ENCODE measurements at places on chromosomes 5 and 9.

- no peak for DNase-seq
- H3K27ac ChIP-seq: no peak overlapping the region
- H3K4me3 ChIP-seq: no peak overlapping the region
- peaks cover 22% of the 10 kb centered on the region for H3K27me3 ChIP-seq
- H3K36me3 ChIP-seq: no peaks in the 10 kb centered on the region
These were observed 66.7 kb upstream of the PCA3 start for GRCh38 chr9:76697554-76697953.

DNA sequence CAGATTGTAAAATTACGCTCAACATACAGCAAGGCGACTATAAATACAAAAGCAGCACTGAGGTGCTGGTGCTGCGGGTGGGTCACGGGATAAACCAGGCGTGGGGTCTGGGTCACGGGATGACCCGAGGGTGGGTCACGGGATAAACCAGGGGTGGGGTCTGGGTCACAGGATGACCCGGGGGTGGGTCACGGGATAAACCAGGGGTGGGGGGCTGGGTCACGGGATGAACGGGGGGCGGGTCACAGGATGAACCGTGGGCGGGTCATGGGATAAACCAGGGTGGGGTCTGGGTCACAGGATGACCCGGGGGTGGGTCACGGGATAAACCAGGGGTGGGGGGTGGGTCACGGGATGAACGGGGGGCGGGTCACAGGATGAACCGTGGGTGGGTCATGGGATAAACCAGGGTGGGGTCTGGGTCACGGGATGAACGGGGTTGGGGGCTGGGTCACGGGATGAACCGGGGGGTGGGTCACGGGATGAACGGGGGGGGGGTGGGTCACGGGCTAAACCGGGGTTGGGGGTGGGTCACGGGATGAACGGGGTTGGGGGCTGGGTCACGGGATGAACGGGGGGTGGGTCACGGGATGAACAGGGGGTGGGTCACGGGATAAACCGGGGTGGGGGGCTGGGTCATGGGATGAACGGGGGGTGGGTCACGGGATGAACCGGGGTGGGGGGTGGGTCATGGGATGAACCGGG lies 30.2 kb upstream of the SLC9A3 start:
- H3K27me3 ChIP-seq: peaks cover 24% of the 10 kb centered on the region
- peak; percentile 20 for DNase-seq
- no peaks in the 10 kb centered on the region for H3K4me1 ChIP-seq

DNA sequence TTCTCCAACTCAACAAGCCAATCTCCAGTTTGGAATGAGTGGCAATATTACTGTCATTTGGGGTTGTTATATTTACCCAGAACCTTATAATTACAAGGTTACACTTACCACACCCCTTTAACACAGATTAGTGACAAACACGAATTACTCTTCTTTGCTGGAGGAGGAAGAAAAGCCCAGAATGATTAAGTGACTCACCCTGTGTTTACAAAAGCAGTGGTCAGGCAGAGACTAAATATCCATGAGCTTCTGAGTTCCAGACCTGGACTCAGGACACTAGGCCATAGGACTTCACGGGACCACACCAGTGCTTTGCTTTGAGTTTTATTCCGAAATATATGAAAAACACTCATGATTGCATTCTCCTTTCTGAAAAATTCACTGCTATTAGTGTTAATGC lies 370.8 kb downstream of the TLE1 start:
- no peaks in the 10 kb centered on the region for H3K27me3 ChIP-seq
- H3K36me3 ChIP-seq: no peaks in the 10 kb centered on the region
- H3K27ac ChIP-seq: no peak overlapping the region
- DNase-seq: no peak

DNA sequence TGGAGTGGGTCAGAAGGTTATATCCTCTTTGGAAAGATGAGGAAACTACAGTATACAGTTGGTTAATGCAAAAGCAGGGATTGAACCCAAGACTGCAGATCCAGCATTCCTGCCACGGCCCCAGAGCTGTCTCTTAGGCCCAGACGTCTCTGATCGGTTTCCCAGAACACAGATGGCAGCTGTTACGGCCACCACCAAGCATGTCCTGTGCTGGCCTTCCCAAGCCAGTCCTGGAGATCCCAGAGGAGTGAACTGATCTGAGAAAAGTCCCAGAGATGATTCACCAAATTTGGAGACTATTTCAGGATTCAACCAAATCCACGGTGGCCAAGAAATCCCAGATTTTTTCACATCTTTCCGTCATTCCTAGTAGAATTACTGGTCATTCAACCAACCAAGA lies 20.1 kb downstream of the TNIP1 start:
- DNase-seq: no peak
- H3K27ac ChIP-seq: no peak overlapping the region
- no peak overlapping the region for H3K4me3 ChIP-seq
- peaks cover 13% of the 10 kb centered on the region for H3K36me3 ChIP-seq

GRCh38 chr9:17852108-17852507 lies 273.2 kb downstream of the SH3GL2 start:
- no peak for DNase-seq
- H3K27me3 ChIP-seq: peaks cover 4% of the 10 kb centered on the region
- no peak overlapping the region for H3K27ac ChIP-seq
- peaks cover 26% of the 10 kb centered on the region for H3K4me1 ChIP-seq
- no peak overlapping the region for H3K4me3 ChIP-seq

DNA sequence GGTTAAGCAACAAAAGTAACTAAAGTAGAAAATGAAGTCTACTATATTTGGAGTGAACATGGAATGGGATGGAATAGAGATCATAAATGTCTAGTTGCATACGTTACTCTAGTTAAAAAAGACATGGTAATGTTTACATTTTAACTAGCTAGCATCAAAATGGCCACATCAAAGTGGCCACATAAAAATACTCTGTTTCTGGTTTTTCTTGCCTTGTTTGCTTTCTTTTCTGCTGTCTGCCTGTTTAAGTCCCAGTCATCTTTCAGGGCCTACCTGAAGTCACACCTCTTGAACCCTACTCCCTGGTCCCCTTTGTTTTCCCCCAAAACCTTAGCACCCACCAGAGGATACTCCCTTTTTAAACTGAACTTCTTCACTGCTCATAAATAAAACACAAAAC lies 6.4 kb upstream of the KIF2A start:
- no peak for DNase-seq
- H3K4me3 ChIP-seq: no peak overlapping the region
- no peaks in the 10 kb centered on the region for H3K27me3 ChIP-seq

DNA sequence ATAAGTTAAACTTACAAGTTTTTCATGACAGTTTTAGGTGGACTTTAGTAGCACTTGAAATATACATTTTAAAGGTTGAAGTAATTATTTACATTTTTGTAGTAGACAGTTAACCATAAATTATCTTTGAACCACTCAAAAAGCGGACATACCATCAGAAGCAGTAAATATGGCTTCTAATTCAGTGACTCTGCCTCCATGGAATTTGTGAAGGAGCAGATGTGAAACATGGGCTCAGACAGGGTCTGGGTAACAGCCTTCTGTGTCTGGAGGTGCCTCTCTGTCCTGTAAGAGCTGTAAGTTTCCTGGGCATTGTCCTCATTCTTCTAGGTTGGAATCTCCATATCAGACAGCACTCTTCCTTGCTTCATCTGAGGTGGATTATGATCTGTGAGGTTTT lies 12.4 kb downstream of the RLN2 start:
- no peaks in the 10 kb centered on the region for H3K4me1 ChIP-seq
- no peak overlapping the region for H3K27ac ChIP-seq
- no peaks in the 10 kb centered on the region for H3K36me3 ChIP-seq

- H3K4me3 ChIP-seq: no peak overlapping the region
- no peaks in the 10 kb centered on the region for H3K36me3 ChIP-seq
- no peak overlapping the region for H3K27ac ChIP-seq
These were observed 18.6 kb downstream of the SLC6A7 start for GRCh38 chr5:150208187-150209098.

GRCh38 chr9:123773783-123774182 lies 156.1 kb downstream of the DENND1A start:
- H3K27me3 ChIP-seq: peaks cover 3% of the 10 kb centered on the region
- no peak overlapping the region for H3K27ac ChIP-seq
- H3K36me3 ChIP-seq: no peaks in the 10 kb centered on the region
- H3K4me3 ChIP-seq: no peak overlapping the region
- no peak for DNase-seq
- H3K4me1 ChIP-seq: peaks cover 32% of the 10 kb centered on the region

GRCh38 chr5:171813270-171813669 lies 27.7 kb downstream of the SMIM23 start:
- no peak overlapping the region for H3K4me3 ChIP-seq
- H3K27me3 ChIP-seq: peaks cover 21% of the 10 kb centered on the region
- no peaks in the 10 kb centered on the region for H3K36me3 ChIP-seq
- no peak overlapping the region for H3K27ac ChIP-seq
- DNase-seq: no peak

GRCh38 chr5:82422751-82423181 lies 144.6 kb upstream of the RPS23 start:
- H3K27ac ChIP-seq: no peak overlapping the region
- no peak for DNase-seq
- no peak overlapping the region for H3K4me3 ChIP-seq
- H3K4me1 ChIP-seq: peaks cover 10% of the 10 kb centered on the region

GRCh38 chr5:141519605-141520565 lies 31.0 kb downstream of the PCDHGC5 start:
- H3K27me3 ChIP-seq: no peaks in the 10 kb centered on the region
- H3K4me1 ChIP-seq: peaks cover 38% of the 10 kb centered on the region
- no peak overlapping the region for H3K27ac ChIP-seq
- no peak for DNase-seq
- H3K36me3 ChIP-seq: peaks cover 48% of the 10 kb centered on the region
- no peak overlapping the region for H3K4me3 ChIP-seq

DNA sequence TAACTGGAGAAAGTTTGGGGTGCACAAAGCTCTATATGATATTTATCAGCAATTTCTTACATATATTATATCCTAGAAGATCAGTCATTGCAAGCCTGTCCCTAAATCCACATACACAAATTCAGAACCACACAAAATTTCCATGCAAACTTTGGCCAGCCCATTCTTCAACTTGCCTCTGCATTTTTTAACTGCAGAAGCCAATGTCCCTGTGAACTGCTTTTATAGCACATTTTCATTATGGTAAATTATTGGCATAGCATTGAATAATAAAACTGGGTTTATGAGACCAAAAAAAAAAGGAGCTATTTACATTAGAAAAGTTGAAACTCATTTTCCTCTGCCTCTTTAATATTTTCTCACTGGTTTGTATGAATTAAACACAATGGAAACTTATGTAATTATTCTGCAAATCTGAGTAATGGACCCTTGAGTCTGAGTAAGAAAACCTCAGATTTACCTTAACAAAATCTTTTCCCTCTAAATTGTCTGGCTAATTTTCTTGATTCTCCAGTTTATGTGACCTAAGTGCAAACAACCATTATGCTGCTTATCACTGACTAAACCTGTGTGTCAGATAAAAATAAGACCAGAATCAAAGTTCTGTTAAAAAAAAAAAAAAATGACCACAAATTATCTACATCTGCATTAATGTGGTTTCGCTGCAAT lies 398.9 kb downstream of the EFNA5 start:
- no peak overlapping the region for H3K27ac ChIP-seq
- peaks cover 5% of the 10 kb centered on the region for H3K27me3 ChIP-seq
- no peak for DNase-seq
- H3K36me3 ChIP-seq: no peaks in the 10 kb centered on the region
- H3K4me3 ChIP-seq: no peak overlapping the region

- H3K4me3 ChIP-seq: no peak overlapping the region
- no peak for DNase-seq
- no peaks in the 10 kb centered on the region for H3K4me1 ChIP-seq
- no peaks in the 10 kb centered on the region for H3K36me3 ChIP-seq
These were observed 359.3 kb downstream of the TMEM161B start for GRCh38 chr5:87909382-87909781.

DNA sequence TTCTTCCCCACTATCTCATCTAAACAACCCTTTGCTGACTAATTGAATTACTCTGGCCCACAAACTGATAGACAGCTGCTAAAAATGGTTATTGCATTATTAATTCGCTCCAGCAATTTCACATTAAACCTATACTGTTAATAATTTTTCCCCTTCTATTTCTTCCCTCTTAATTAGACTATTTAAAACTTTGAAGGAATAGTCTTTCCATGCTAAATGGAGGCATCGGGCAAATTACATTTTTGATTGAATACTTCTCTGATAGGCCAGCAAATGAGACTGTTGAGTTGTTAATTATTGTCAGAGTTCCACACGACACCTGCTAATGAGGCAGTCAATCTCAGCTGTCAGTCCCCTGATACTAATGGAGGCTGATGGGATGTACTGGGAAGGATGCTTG lies 242.5 kb downstream of the TRIM32 start:
- no peak overlapping the region for H3K4me3 ChIP-seq
- H3K4me1 ChIP-seq: no peaks in the 10 kb centered on the region
- no peak for DNase-seq
- no peak overlapping the region for H3K27ac ChIP-seq

GRCh38 chr9:103755986-103756385 lies 338.1 kb upstream of the SMC2 start:
- no peaks in the 10 kb centered on the region for H3K4me1 ChIP-seq
- H3K27me3 ChIP-seq: no peaks in the 10 kb centered on the region
- H3K4me3 ChIP-seq: no peak overlapping the region

DNA sequence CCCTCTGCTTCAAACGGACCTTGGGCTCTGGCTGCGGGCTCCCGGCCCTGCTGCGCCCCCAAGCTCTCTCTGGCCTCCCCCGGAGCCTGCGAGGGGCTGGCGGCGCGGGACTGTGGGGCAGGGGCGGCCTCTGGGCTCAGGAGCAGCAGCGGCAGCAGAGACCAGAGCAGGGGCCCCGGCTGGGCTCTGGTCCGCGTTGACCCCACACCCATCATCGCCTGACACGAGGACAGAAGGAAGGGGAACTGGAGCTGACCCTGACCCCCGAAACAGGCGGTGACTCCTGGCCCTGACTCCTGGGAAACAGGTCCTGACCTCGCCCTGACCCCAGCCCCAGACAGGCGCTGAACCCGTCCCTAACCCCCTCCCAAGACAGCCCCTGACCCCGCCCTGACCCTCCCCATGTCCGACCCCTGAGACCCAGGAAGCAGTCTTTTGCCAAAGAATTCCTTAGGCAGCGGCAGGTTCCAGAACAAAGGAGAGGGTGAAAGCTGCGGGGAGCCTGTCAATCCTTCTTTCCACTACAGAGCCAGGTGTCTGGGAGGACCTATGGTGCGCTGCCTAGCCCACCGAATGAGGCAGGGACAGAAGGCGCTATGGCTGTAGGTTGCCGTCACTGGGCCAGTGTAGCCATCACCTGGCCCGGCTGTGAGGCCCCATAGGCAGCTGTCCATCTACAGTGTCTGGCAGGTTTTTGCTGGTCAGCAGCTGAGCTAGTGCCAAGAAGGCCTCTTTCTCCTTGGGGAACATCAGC lies 74.7 kb upstream of the SPTLC1 start:
- H3K27ac ChIP-seq: no peak overlapping the region
- no peaks in the 10 kb centered on the region for H3K27me3 ChIP-seq
- no peak overlapping the region for H3K4me3 ChIP-seq
- H3K4me1 ChIP-seq: peaks cover 10% of the 10 kb centered on the region
- DNase-seq: no peak
